MM.1S (cell line): ENCODE measurements at places on chromosomes 12 and 14.

DNA sequence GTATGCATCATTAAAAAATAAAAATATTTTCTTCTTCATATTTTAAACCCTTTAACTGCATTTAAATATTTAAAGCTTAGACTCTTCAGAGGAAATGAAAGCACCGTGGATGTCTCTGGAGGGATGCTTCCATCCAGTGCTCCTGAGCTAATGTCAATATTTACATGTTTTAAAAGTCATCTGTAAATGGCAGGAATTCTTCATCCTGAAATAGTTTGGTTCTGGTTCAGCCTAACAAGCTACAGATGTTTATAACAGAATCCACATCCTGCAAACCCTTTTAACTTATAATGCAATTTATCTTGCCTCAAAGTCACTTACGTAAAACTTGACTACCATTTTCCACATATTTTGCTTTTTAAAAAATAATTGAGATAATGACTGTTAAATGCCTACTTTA, 1207.3 kb downstream of the SLC16A7 start:
- DNase-seq = no peak

DNA sequence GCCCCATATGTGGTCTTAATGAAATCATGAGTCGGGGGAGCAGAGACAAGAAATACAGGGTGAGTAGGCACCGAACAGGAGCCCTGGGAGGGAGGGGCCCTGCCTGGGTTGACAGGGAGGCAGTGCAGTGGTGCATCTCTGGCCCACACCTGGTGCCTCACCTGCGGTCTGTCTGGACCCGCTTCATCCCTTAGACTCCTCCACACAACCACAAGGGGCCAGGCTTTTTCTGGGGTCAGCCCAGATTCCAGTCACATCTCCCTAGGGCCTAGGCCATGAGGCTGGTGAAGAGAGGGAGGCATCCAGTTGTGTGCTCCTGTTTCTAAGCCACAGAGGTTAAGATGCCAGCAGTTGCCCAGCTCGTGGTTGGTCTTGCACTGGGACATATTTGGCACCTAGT, 343.3 kb upstream of the FKBP4 start:
- no peak for DNase-seq

GRCh38 chr14:95495538-95496025, 20.9 kb downstream of the SYNE3 start:
- no peak for DNase-seq

- no peak for DNase-seq
Observed at GRCh38 chr12:70756791-70757190, 119.6 kb upstream of the PTPRB start.

DNA sequence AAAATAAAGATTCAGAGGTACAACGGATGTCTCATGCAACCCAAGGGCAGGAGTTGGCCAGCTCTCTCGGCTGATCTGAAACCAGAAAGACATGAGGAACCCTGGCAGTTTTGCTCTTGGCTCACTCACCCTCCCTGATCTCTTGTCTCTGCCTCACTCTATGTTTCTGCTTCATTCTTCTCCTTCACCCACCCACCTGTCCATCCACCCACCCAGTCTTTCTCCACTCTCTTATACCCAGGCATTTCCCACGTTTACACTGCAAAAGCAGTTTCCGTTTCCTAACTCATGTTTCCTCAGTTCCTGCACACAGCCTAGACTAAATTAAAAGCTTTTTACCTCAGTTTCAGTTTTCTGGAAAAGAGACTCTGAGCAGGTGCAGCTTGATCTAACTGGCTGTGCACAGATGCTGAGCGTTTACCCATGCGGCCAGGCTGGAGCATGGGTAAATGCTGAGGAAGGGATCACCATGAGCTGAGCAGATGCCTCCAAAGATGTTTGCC, 157.6 kb downstream of the PRKCH start:
- peak; percentile 50 for DNase-seq

DNA sequence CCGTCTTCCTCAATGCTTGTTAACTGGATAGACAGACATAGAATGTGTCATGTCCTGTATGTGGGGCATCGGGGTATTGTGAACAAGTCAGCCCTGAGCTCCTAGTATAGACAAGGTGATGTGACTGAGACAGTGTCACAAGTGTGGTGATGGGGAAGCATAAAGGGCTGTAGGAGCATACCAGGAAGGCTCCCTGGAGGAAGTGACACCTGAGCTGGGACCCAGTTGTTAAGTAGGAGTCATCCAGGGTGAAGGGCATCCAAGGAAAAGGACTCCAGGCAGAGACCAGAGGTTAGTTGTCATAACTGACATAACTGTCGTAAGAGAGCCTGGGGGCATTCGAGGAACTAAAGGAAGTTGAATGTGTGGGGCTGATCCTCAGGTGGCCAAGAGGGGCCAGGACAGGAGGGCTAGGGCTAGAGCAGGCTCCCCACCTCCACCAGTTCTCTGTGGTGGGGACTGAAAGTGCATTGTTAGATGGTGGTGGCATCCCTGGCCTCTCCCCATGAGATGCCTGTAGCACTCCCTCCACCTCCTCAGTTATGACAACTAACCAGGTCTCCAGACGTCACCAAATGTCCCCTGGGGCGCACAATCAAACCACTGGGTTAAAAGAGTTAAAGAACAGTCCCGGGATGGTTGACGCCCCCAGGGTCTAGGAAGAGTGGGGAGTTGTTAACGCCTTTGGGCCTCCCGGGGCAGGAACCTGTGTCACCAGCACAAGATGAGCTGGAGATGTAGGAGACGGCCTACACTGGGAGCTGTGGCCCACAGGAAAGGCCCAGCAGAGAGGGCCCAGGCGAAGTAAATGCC, 2.4 kb downstream of the FICD start:
- DNase-seq = no peak

GRCh38 chr14:22471545-22472121, 117.4 kb downstream of the DAD1 start:
- no peak for DNase-seq

DNA sequence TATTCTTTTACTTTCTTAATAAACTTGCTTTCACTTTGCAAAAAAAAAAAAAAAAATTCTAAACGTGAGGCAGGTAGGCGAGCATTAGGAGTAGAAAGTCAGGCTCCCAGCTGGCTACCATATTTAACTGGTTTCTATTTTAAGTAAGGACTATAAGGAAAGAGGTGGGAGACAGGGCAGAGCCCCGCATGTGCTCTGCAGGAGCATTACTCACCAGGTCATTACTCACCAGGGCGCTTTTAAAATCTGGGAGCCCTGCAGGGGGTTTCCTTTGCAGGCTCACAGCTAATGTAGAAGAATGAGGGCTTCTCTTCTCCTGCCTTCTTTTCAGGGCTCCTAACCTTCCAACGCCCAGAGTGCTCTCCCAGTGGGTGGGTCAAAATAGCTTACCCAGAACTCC, 14.0 kb upstream of the DPF3 start:
- DNase-seq = no peak
